Cardiac fibroblast (primary cell): ENCODE measurements at places on chromosomes 11 and 22.

DNA sequence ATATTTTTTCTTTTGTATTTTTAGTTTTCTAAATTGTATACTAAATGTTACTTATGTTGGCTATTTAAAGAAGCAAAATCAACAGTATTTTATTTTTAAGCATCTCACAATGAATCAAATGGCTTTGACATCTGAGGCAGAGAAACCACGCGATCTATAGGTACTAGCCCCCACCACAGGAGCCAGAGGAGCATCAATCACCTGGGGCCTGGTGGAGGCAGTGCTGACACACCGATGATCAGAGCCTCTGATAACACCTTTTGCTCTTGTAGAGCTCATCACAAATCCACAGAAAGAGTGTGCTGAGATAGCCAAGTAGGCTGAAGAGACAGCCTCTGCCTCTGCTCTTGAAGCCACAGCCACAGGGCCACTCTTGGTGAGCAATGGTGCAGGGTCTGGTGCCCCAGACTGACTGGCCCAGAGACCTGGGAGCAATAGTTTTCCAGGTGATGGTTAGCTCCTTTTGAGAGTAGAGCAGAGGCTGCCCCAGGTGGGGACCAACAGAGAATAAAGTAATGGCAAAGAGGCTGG lies 25.2 kb downstream of the HIRA start:
- DNase-seq: no peak

DNA sequence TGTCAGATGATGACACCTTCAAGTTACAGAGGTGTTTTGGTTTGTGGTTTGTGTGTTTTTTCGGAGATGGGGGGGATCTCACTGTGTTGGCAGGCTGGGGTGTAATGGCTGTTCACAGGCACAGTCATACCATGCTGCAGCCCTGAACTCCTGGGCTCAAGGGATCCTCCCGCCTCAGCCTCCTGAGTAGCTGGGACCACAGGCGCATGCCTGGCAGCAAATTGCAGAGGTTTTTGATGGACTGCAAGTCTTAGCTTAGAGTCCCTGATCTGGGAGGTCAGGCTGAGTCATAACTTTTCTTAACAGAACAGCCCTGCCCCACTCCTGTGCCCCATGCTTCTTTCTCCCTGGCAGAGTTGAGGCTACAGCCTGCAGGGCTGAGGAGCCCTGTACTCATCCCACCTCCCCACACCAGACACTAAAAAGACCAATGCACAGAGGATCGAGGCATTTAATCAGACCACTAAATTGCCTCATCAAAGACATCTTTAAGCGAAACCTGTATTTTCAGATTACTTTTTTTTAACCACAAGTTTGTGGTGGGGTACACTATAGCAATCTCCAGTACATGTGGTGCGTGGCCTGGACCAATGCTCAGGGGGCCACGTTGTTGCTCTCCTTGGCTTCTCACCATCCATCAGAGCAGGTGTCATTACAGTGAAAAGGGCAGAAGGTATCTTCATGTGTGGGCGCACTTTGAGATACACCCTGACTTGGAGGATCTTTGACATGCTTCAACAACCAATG lies 17.1 kb upstream of the ADORA2A start:
- DNase-seq: peak; percentile 40

GRCh38 chr11:32087597-32087996 lies 3.3 kb upstream of the RCN1 start:
- DNase-seq: peak; percentile 85

DNA sequence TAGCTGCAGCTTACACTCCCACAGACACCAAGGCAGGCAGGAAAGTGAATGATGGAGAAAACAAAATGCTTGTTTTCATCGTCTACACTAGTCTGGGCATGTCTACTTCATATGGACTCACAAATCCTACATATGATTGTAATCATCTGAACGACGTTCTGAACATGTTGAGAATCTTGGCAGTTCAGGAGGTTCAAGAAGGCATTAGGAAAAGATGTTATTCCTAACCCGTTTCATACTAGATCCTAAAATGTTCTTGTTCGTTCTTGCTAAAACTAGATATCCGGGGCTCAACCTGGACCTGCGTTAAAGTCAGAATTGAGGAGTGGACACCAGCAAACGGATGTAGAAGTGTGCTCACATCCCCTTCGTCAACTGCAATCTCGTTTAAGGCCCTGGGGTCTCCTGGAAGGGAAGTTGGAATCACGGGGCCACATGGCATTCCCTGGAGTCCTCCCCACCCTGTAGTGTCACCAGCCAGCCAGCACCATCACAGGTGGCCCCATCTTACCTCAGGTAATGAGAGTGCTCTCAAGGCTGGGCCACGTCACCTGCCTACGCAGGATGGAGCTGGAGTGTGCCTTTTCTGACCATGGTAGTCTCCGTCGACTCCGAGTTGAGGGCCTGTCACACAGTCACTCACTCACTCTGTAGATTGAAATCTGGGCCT lies 37.3 kb downstream of the C11orf58 start:
- no peak for DNase-seq

- no peak for DNase-seq
These were observed 98.0 kb downstream of the SHANK2 start for GRCh38 chr11:71154261-71154805.

DNA sequence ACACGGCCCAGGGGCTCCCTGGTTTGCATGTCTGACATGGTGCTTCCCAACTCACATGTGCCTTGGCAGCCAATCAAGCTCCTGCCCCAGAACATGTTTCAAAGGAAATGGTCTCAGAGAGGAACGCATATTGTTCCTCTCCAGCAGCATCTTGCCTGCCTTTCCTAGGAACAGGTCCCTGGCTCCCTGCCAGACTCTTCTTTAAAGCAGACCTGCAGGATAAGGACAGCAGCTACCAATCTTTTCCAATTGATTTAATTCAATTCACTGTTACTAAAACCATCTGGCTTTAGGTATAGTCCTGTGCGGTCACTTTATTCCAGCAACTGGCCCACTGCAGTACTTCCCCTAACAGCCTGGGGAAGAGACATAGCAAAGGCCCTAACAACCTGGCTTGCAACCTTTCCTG lies 79.9 kb downstream of the AMBRA1 start:
- peak; percentile 70 for DNase-seq

DNA sequence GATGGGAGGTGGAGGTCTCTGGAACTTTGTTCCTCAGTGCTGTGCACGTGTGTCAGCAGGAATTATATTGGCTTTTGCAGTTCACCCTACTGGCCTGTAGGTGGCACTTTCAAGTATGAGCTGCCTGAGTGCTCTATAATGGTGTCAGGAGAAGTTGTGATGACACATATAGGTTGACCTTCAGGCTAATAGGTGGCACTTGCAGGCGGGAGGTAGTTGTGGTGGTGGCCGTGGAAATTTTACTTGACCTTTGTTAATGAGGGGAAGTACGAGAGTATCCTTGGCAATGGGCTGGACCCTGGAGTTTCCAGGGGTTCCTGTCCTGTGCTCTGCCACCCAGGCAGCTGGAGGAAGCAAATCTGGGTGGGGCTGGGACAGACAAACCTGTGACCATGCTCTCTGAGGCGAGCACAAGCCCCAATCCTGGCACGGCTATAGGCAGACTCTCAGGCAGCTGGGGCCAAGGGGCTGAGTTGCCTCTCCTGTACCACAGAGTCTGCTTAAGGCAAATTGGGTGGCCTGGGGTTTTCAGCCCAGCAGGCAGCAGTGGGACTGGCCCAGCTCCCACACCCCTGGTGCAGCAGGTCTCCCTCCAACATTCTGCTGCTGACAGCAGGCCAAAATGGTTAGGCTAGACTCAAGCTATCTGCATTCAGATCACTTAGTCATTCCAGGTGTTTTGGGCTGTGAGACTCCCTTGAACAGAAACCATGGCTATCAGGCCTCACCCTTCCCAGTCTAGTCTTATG lies 147.5 kb upstream of the CTSC start:
- peak; percentile 68 for DNase-seq

- DNase-seq: no peak
These were observed 103.2 kb downstream of the ETS1 start for GRCh38 chr11:128484172-128484571.

DNA sequence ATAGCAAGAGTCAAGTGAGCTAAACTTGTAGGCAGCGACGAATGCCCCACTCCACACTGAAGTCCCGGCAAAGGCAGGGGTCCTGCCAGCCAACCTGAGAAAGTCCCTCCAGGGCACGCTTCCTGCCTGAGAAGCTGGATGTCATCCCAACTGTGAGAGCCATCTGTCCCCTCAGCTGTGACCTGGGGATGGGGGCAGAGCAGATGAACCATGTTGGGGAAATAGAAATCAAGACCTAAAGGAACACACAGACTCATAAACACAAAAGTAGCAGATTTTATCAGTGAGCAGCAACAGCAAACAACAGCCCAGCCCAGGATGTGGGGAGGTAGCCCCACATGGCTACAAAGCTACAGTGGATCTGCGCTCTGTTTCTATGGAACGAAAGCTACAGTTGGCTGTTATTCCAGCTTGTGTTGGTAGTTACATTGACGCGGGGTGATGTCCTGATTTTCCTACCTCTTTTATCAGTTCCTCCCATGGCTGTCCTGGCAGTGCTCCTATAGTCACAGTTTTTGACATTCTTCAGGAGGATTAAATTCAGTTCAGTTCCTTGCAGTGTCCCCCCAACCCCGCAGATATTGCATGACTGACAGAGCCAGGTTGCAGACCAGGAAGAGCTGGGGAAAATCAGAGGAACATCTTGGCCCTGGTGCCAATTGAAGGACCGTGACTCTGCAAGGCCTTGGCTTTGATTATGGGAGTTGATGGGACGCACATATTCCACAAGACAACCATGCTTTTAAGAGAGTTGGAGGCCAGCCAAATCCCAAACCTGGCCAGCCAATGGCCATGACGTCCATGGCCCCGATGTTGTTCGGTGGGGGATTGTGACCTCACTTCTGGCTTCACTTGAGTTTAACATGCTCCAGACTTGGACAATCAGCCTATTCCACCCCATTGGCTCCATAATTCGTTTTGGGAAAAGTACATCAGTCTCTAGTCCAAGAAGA lies 14.6 kb downstream of the MRGPRD start:
- no peak for DNase-seq

- DNase-seq: no peak
These were observed 9.6 kb downstream of the SERPINH1 start for GRCh38 chr11:75571625-75572024.

DNA sequence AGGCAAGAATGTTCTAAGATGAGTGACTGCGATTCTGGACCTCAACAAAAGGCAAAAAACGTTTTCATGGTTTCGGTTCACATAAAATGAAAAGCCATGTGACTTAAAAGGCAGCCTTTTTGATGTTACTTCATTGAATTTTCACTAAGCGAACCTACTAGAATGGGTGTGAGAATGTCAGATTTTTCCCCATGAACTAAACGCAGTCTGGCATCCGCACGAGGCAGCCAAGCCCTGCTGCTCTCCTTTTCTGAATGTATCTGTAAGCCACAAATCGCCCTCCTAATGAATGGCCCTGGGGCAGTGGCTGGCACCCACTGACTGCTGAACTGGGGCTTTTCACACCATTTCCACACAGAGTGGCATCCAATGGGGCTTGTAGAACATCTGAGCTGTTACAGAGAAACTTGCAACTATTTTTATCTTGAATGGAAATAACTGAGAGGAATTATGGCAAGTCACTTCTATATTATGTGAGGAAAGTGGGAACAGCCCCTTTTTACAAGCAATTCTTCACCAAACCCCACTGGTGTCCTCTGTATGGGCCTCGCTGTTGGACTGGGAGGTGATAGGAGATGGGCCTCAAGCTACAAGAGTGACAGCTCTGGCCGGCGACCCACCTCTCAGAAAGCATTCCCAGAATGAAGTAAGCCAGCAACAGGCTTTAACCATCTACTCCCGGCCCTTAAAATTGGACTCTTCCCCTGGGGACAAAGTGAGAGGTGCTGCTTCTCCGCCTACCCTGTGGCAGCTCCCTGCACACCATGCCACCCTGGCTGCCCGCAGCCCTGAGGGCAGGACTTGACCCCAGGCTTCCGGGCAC lies 29.4 kb downstream of the PPP2R1B start:
- no peak for DNase-seq

DNA sequence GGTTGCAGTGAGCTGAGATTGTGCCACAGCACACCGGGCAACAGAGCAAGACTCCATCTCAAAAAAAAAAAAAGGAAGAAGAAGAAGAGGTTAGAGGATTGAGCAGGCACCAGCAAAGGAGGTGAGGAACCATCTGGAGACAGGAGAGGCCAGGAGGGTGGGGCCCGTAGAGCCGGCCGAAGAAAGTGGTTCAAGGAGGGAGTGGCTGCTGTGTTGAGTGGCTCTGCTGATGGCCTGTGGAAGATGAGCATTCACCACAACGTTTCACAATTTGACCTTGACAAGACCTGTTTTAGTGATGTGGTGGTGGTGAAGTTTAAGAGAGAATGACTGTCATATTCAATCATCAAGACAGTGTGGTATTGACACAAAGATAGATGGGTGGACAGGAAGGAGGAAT lies 6.8 kb upstream of the CTSD start:
- no peak for DNase-seq

- DNase-seq: no peak
These were observed 92.9 kb downstream of the SLC17A6 start for GRCh38 chr11:22431106-22431505.

- DNase-seq: peak; percentile 76
These were observed 17.8 kb downstream of the CHORDC1 start for GRCh38 chr11:90204832-90205646.

DNA sequence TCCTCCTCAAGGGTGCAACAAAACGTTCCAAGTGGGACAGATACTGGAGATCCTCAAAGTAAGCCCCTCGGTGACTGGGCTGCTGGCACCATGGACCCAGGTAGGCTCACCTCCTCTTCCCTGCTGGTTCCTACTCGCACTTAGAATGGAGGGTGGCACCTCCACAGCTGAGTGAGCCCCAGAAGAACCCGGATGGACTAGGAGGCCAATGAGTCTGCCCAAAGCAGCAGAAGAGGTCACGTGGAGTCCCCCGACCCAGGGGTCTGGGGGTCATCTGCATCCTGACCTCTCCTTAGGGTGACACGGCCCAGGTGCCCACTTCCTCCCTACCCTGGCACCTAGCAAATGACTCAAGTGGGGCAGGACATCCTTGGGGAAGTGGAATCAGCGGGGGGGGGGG lies 4.4 kb downstream of the APOL1 start:
- no peak for DNase-seq

GRCh38 chr11:61126256-61126655 lies 24.0 kb downstream of the CD5 start:
- peak; percentile 36 for DNase-seq

- no peak for DNase-seq
These were observed 36.1 kb downstream of the GNB1L start for GRCh38 chr22:19818324-19819207.

GRCh38 chr22:17120711-17121232 lies 388 bp downstream of the TMEM121B start:
- DNase-seq: no peak
